ENCODE measurements at places on chromosomes 7 and 10.
A peak's percentile ranks its signal among the peaks of the same experiment; 100 is the strongest.

- no peak for DNase-seq
Measured at GRCh38 chr7:47039904-47040303, 542.0 kb downstream of the TNS3 start.

GRCh38 chr7:4775848-4776623 is 613 bp downstream of the AP5Z1 start:
- peak; percentile 47 for DNase-seq

- no peak for DNase-seq
Measured at GRCh38 chr10:491667-492424, 197.6 kb downstream of the DIP2C start.

GRCh38 chr7:24885305-24885704 is 94.7 kb downstream of the OSBPL3 start:
- no peak for DNase-seq

DNA sequence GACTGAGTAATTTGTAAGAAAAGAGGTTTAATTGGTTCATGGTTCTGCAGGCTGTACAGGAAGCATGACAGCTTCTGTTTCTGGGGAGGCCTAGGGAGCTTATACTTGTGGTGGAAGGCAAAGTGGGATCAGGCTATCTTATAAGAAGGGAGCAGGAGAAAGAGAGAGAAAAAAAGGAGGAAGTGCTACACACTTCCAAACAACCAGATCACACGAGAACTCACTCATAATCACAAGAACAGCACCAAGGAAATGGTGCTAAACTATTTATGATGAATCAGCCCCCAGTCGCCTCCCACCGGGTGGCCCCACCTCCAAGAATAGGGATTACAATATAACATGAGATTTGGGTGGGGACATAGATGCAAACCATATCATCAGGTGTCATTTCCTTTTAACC is 89.1 kb upstream of the KCNMA1 start:
- no peak for DNase-seq

- DNase-seq, result no peak
Measured at GRCh38 chr7:97310-97841, 95.0 kb upstream of the FAM20C start.

DNA sequence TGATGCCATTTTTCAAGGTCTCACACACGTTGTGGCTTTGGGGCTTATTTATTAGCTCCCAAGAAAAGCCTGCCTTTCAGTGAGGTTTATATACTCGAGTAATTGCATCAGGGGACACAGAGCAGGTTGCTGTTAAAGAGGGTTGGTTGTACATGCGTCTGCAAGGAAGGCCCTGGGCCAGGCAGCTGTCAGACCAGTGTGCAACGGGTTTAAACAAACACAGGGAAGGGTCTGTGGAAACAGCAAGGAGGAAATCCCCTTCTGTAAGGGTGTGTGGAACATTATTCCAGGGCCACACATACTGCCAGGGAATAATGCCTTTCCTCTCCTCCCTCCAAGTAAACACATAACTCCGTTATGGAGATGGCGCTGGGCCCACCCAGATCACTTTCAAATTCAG is 1.7 kb upstream of the CHST15 start:
- no peak for DNase-seq

GRCh38 chr7:31260851-31261250 is 79.7 kb downstream of the NEUROD6 start:
- DNase-seq, result no peak

DNA sequence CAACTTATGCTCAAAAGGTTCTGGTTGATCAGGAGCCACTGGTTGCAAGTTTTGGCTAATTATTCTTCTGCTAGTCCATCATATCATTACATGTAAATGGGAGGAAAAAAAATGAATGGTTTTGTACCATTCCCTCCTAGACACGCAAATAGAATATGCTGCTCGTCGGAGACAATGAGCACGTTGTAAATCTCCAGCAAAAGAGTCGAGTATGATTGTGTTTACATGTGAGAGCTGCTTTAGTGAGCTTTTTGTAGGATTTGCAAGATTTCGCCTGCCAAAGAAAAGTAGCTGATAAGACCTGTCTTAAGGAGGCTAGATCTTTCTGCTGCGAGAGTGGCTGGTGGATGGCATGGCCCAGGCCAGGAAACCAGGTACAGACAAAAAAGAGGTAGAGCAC is 109.0 kb downstream of the ZMYND11 start:
- DNase-seq, result no peak

DNA sequence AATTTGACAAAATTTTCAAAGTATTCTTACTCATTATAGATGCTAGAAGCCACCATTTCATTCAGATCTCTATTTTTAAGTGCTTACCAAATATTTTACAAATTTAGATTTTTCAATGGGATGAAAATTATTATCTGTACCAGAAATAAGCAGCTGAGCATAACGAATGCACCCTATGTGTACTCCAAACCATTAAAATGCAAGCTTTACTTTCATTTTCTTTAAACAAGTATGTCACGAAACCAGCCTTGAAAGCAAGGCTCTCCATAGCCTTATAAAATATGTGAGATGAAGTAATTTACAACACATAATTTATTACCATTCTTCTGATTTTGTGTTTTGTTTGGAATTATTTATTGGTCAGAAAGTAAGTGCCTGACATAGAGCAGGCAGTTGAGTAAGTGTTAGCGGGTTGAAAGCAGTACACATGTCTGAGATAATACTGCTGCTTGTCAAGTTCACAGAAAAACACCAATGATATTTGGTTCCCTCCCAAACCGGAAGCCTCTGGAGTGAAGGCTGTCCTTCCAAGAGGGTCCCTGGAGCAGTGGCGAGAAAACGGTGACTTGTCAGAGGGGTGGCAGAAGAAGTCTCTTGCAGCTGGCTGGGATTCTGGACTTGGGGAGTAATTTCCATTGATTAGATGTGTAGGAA is 322.7 kb upstream of the PFKP start:
- no peak for DNase-seq

- peak; percentile 87 for DNase-seq
Measured at GRCh38 chr7:2405601-2406345, 2.4 kb downstream of the CHST12 start.

GRCh38 chr7:94087664-94088352 is 83.7 kb upstream of the BET1 start:
- DNase-seq, result peak; percentile 78

DNA sequence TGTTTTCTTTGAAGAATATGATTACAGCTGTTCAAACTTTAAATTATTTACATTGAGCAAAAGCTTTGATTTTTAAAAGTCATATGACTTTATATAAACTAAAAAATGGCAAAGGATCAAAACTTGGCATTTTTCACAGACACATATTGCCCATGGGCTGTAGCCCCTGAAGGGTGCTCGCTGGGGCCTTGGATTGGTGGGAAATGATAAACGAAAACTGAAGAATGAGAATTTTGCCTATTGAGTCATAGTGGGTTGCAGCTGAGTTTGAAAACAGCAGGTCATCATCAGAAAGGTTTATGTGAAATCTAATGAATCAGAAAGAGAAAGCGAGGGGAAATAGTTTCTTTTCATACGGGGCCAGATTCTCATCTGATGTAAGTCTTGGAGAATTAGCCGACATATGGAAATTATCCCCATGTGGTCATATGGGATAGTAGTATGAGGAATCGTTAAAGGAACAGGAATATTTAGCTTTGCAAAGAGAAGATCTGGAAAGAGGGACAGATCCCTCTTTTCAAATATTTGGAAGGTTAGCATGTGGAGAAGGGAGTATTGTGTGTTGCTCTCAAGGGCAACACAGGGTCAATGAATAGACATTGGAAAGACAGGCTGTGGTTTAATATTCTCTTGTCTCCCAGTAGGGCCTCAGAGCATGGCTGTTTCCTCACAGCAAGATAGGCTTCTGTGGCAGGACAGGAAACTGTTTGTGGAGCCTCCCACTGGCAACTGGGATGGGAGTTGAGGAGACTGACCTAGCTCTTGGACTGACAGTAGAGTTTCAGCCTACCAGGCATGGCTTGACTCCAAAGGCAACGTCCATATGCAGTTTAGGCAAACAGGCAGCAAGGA is 119.0 kb downstream of the FZD1 start:
- DNase-seq, result no peak

GRCh38 chr10:64286533-64286932 is 765.3 kb downstream of the REEP3 start:
- DNase-seq, result no peak

DNA sequence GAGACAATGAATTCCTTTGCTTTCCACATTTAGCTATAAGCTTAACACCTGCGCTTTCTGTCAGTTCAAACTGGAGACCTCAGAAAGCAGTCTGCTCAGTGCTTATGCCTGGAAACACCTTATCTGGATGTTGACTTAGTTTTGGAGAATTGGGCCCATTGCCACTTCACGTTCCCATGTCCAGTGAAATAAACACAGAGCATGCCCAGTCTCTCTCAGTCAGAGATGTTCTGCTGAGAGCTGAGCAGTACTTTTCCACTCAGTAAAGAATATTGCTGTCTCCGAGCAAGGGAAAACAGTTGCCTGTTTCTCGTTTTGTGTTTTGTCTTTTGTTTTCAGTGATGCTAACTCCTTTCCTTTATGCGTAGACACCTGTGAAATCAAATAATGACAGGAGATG is 83.2 kb upstream of the PRR15 start:
- no peak for DNase-seq

GRCh38 chr7:27200761-27201579 is 1.1 kb upstream of the HOXA13 start:
- DNase-seq, result no peak

GRCh38 chr10:93762979-93763391 is 5.2 kb downstream of the LGI1 start:
- no peak for DNase-seq

DNA sequence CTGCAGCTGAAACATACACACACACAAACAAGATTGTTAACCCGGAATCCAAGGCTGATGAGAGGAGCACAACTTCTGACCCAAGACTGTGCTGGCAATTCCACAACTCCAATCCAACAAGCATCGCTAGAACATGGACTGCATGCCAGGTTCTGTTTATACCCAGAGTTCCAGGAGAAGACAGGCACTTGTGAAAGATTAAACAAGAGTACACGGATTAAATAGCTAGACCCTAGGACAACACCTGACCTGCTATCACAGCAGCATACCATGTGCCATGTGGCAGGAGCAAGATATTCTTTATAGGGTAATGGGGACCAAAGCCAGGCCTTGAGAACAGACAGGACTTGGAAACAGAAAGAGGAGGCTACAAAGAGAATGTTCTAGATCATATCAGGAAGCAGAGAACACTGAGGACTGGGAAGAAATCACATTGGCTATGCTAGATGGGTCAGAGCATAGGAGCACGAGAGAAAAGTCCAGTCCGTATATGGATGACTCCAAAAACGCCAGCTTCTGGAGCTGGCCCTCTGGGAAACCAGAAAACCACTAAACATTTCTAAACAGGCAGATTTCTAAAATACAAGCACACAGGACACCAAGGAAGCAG is 83.7 kb upstream of the ATP6V0A4 start:
- no peak for DNase-seq

DNA sequence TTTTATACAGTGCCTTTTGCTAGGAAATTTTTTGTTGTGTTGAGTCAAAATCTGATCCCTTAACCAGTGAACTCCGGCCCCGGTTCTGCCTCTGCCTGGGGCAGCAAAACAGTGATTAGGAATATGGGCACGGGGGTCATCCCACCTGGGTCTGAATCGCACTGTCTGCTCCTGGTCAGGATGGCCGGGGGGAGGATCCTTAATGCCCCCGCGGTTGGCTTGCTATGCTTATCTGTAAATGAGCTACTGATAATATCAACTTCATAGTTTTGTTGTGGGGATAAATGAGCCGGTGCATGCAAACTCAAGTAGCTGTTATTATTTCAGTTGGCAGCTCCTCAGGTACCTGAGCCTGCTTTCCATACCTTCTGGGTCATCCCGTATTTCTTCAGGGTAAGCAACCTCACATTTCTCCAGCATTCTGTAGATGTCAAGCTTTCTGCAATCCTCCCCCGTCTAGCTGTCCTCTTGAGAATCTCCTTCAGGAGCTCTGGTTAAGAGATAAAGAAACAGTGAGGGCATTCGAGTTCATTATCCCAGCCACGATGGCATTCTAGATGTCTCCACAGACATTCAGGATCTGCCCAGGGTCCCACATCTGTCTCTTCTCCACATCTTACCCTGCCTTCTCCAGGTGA is 592.2 kb downstream of the SDK1 start:
- DNase-seq, result no peak

DNA sequence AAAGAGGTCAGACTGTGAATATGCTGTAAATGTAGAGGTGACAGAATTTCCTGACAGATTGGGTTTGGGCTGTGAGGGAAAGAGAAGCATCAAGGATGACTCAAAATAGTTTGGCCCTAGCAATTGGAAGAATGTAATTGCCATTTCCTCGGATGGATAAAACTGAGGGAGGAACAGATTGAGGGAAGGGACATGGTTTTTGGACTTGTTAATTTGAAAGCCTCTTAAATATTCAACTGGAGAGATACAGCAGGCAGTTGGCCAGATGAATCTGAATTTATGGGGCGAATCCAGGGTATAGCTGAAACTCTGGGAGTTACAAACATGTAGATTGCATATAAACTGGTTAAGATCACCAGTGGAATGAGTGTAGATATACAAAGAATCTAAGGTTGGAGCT is 3.4 kb downstream of the VPS50 start:
- no peak for DNase-seq

GRCh38 chr7:143389316-143390103 is 8.4 kb downstream of the ZYX start:
- DNase-seq, result no peak

DNA sequence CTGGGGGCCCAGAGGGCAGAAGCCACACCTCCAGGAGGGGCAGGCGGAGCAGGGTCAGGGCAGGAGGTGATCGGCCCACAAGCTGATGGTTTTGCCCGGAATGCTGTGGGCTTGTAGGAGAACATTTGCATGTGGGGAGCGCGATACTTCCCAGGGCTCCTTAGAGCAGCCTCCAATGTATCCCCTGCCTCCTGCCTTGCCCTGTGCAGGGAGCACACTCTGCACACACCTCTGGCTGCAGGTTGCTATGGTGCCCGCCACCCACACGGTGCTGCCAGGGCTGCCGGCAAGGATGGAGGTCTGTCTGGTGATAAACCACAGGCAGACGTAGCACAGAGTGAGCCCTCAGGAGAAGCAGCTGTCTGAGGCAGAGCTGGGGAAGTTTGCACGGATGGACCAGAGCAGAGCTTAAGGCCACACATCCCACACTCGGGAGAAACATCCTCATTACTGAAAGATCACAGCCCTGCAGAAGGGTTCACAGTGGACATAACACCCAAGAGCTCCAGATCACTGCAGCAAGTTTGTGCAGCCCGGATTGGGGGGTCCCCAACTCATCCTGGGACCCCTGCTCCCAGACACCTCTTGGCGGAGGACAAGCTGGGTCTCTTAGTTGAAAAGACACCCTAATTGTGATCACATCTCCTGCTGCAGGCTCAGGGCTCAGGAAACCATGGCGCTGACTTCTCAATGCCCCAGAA is 41.8 kb downstream of the VIPR2 start:
- no peak for DNase-seq

- DNase-seq, result no peak
Measured at GRCh38 chr7:906776-907157, 30.4 kb downstream of the GET4 start.
